ENCODE measurements at places on chromosomes 5 and 9.

DNA sequence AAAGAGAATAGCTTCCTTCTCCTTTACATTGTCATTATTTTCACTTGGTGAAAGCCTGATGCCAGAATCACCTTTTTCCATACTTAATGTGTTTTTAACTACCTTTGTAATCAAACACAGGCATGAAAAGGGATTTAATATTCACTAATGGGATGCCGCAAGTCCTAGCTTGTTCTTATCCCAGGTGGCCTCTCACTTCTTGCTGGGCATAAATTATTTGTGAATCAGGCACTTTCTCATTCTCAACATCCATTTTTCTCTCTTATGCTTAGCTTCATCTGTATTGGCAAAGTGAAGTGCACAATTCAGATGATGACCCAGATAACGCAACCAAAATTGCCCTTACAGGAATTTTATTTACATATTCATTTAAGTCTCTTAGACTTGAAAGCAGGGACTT, 10.9 kb downstream of the ACTL7B start:
- no peak for DNase-seq

DNA sequence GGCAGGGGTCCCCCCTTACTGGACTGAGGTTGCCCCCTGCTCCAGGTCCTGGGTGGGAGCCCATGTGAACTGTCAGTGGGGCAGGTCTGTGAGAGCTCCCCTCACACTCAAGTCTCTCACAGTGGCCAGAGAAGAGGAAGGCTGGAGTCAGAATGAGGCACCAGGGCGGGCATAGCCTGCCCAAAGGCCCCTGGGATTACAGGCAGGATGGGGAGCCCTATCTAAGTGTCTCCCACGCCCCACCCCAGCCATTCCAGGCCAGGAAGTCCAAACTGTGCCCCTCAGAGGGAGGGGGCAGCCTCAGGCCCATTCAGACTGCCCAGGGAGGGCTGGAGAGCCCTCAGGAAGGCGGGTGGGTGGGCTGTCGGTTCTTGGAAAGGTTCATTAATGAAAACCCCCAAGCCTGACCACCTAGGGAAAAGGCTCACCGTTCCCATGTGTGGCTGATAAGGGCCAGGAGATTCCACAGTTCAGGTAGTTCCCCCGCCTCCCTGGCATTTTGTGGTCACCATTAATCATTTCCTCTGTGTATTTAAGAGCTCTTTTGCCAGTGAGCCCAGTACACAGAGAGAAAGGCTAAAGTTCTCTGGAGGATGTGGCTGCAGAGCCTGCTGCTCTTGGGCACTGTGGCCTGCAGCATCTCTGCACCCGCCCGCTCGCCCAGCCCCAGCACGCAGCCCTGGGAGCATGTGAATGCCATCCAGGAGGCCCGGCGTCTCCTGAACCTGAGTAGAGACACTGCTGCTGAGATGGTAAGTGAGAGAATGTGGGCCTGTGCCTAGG, at the start of gene CSF2:
TSS of gene CSF2 (plus strand) at position 559 of the 783 bp plus-strand sequence. CDS start at position 594, 35 bp downstream.
- DNase-seq = no peak

DNA sequence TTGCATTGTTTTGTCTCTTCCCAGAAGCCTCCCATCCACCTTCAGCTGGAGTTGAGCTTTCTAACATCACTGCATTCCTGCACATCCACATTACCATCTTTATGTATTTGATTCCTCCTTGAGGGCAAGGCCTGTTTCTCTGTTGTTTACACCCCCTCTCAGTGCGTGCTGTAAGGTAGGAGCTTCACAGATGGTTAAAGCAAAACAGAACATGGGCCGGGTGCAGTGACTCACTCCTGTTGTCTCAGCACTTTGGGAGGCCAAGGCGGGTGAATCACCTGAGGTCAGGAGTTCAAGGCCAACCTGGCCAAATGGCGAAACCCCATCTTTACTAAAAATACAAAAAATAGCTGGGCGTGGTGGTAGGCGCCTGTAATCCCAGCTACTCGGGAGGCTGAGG, 110.9 kb downstream of the KCNIP1 start:
- DNase-seq = no peak

GRCh38 chr9:14412775-14413174, 98.8 kb upstream of the NFIB start:
- no peak for DNase-seq

DNA sequence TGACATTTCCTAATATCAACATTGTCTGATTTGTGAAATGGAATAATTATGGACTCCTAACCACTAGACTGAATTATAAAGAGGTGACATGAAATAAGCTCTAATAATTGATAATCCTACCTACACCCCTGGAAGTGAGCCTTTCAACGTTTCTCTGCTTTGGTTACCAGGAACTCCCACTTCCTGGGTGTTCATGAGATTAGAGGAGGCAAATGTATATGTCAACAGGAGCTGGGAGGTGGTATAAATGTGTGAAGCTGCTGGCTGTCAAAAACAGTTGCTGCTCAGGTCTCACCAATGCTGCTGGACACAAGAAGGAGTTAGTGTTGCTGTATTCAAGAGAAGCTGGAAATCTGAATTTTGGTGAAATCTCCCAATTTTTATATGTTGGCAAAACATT, 96.8 kb downstream of the CAMK4 start:
- no peak for DNase-seq

GRCh38 chr9:130570208-130570607, 9.2 kb upstream of the FUBP3 start:
- DNase-seq = no peak

- DNase-seq = no peak
Observed at GRCh38 chr5:135332519-135333150, 66.4 kb downstream of the MACROH2A1 start.

- no peak for DNase-seq
Observed at GRCh38 chr5:104598285-104598684, 1035.7 kb upstream of the NUDT12 start.

- no peak for DNase-seq
Observed at GRCh38 chr9:18606846-18607245, 132.9 kb downstream of the ADAMTSL1 start.

- DNase-seq = no peak
Observed at GRCh38 chr5:95821110-95822021, 1.2 kb downstream of the GLRX start.

DNA sequence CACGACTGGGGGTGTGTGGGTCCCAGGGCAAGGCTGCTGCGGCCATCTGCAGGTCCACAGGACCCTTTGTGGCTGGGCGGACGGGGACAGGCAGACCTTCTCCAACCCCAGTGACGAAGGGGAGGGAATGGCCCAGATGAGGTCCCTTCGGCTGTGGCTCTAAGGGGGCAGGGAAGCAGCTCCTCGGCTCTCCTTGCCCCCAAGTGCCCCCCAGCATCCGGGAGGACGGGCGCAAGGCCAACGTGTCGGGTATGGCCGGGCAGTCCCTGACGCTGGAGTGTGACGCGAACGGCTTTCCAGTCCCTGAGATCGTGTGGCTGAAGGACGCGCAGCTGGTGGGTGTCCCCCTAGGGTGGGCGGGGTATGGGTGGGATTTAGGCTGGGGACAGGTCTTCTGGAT, 82.8 kb downstream of the HMCN2 start:
- DNase-seq = no peak

DNA sequence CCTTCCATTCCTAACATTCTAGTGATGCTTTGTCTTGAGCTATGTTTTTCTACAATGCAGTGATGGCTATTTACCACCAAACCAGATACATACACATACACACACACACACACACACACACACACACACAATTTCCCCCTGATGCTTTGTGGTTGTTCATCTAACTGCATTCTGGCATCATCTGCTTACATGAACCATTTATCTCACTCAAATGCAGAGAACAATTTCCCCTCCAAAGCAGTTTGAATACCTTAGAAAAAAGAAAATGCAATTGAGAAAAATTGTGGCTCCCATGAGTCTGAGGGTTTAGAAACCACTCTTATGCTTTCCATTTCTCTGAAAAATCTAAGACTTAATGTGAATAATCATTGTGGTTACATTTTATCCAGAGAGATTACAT, 1024.8 kb downstream of the TLE4 start:
- no peak for DNase-seq

GRCh38 chr5:169717288-169717687, 80.2 kb downstream of the DOCK2 start:
- no peak for DNase-seq

DNA sequence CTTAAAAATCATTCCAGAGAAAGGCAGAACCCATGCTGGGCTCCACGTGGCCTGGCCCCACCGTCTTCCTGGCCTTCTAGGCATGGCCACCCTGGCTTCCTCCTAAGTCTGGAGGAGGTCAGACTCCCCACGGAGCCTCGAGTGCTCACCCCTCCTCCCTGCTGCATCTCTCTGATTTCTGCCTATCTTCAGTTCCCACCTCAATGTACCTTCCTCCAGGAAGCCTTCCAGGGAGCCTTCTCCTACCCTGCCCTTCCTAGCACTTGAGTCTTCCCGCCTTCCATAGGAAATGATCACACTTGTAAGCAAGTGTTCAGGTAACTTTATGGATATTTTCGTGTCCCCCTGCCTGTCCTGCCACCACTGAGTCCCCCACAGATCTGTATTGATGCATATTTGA, 92.0 kb downstream of the MVB12B start:
- no peak for DNase-seq

DNA sequence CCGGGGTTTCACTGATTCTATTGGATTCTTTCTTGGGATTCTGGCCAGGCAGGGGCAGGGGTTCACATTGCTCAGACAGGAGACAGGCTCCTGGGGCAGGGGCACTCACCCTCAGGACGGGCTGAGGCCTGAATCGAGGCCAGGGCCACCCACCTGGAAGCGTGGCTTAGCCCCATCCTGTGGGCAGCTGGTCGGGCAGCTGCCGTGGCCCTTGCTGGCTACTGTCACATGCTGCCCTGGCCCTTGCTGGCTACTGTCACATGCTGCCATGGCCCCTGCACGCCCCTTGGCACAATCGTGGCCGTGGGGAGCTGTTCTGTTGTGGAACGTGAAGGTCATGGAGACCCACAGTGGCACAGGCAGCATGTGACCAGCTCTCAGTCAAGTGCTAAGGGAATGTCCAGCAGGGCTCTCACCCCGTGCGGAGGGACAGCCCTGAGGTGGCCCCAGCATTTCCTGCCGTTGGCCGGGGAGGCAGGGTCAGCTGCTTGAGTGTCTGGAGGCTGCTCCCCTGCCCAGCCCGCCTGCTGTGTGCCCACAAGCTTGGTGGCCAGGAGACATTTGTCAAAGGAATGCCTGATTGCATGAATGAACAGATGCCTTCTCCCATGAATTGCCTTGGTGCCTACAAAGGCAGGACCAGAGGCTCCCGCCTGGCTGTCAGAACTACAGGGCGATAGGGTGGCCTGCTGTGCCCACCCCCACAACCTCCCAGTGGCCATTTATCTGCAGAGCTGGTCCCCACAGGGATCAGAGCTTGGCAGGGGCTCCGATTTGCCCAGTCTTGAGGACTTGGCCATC, 16.9 kb upstream of the TMEM250 start:
- DNase-seq = no peak

DNA sequence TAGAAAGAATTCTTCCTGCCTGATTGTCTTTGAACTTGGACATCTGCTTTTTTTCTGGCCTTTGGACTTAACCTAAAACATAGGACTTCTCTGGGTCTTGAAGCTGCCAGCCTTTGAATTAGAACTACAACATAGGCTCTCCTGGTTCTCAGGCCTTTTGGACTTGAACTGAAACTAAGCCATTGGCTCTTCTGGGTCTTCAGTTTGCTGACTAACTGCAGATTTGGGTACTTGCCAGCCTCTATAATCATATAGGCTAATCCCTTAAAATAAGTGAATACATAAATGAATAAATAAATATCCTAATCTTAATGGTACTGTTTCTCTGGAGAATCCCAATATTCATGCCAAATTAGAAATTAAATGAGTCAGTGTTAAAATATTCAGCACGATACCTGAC, 473.4 kb upstream of the PAPPA start:
- DNase-seq = no peak

GRCh38 chr9:115117999-115118878, at the start of gene TNC:
Gene TNC, minus strand, starts transcription at chr9:115118157. Its CDS starts 27,139 bp downstream, at chr9:115091018.
- no peak for DNase-seq

GRCh38 chr9:4857163-4857810, 64.5 kb downstream of the RCL1 start:
- no peak for DNase-seq

DNA sequence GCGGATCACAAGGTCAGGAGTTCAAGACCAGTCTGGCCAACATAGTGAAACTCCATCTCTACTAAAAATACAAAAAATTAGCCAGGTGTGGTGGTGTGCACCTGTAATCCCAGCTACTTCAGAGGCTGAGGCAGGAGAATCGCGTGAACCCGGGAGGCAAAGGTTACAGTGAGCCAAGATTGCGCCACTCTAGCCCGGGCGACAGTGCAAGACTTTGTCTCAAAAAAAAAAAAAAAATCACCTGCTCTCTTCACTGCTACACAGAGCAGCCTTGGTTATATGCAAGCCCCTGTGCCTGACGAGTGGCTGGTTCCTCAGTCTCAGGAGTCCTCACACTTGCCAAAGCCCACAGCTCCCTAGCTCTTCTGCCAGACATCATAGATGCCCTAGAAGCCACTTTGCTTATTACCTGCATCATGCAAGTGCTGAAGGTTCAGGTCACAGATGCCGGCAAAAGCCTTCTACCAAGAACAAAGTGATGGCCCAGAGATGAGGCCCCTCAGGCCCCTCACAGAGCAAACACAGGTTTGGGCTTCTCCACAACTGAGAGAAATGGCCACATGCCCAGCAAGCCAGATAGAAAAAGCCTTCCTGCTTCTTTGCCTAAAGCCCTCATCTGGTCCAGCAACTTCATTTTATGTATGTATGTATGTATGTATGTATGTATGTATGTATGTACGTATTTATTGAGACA, 176.4 kb downstream of the AUH start:
- no peak for DNase-seq

DNA sequence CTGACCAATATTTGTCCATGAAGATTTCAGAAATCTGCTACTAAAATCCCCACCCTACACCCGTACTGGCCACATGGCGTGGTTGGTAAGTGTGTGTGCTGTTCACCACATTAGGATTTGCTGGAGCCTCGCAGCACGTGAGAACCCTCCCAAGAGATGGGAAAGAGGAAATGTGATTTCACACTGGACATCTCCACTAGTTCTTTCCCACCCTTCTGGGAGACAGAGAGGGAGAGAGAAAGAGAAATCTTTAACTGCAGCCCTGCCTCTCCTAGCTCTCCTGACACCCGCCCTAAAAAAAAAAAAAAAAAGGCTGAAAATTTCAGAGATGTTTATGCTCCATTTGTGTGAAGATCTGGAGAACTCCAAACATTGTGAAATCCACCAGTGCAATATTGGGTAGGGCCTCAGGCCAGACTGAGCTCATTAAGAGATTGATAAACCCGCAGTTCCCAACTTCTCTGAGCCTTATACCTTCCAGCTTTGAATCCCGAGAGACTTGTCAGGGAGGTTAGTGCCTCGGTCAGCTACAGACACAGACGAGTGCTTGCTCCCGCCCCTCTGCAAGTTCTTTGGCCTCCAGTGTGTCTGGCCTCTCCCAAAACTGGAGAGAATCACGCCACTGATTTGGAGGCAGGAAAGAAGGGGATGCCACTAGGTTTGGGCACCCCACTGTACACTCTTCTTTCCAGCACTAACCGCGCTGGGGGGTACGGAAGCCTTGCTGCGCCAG, 1.9 kb downstream of the SPRY4 start:
- no peak for DNase-seq

- no peak for DNase-seq
Observed at GRCh38 chr5:177185993-177186392, 52.4 kb downstream of the NSD1 start.

All from activated T-cell treated with anti-CD3 and anti-CD28 coated beads for 48 hours (primary cell).